ENCODE measurements at places on chromosomes 2 and 18. TPM values are rescaled to one million over a fixed set of nuclear protein-coding genes. Genes with fewer than 3 reads are reported as not detected.

Gene C2orf66
- total RNA-seq, result not detected

Gene CHST10
- total RNA-seq, result 5.7 TPM

Gene C1QL2
- not detected for total RNA-seq

Gene UGT1A7
- total RNA-seq, result not detected

Gene QPCT
- 9.0 TPM for total RNA-seq

Gene FOXD4L1
- not detected for total RNA-seq

Gene IL36A
- total RNA-seq, result not detected

Gene SOX11
- 2.1 TPM for total RNA-seq

Gene EVX2
- 0.09 TPM for total RNA-seq

Gene CENPO
- 5.8 TPM for total RNA-seq

Gene MC4R
- not detected for total RNA-seq

Gene MITD1
- total RNA-seq, result 28.0 TPM

Gene MEP1B
- total RNA-seq, result not detected

Gene ASPRV1
- 0.70 TPM for total RNA-seq

Gene ANXA4
- total RNA-seq, result 91.4 TPM

Gene LNPK
- total RNA-seq, result 18.0 TPM

Gene ARL6IP6
- 26.1 TPM for total RNA-seq

Gene SCN7A
- 4.3 TPM for total RNA-seq

Gene DLGAP1
- 0.12 TPM for total RNA-seq

Gene CDCA7
- total RNA-seq, result 1.8 TPM

Gene DSG4
- total RNA-seq, result not detected

Gene CTAGE1
- under 0.01 TPM for total RNA-seq

Gene TCF7L1
- total RNA-seq, result 3.0 TPM

Gene OBSL1
- 140 TPM for total RNA-seq
